ENCODE measurements at places on chromosomes 16 and 17.

- DNase-seq: no peak
Observed at GRCh38 chr16:7644811-7645210, 312.2 kb downstream of the RBFOX1 start.

DNA sequence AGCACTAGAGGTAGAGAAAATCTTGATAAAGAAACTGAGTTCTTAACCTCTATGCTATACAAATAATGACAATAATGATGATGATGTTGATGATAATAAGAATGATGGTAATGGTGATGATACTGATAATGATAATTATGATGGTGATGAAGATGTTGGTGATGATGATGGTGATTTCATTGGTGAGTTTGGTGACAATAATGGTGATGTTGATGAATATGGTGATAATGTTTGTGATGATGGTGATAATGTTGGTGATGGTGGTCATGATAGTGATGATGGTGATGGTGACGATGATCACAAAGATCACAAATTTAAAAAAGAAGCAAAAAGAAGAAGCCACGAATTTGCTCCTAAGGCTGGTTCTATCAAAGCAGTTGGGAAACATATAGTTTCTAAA lies 519.0 kb upstream of the C16orf82 start:
- DNase-seq: no peak

DNA sequence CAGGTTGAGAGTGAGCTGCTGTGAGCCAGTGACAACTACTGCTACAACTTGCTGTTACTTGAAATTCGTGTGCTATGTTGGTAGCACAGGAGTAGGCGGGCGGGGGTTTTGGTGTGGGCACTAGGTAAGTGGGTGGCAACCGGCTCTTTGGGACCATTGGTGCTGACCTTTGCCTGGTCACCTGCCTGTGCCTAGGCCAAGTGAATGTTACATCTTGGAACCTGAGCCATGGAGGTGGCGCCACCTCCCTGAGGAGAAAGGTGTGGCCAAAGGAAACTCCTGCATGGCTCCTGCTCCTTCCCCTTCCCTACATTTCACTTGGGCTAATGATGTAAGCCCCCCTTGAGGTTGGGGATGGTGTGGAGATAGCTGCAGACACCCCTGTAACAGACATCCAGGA lies 25.4 kb upstream of the ARHGAP23 start:
- DNase-seq: no peak

- DNase-seq: no peak
Observed at GRCh38 chr17:968812-969730, 10.5 kb downstream of the NXN start.

GRCh38 chr17:42845918-42846593 lies 1.7 kb downstream of the AOC2 start:
- no peak for DNase-seq

DNA sequence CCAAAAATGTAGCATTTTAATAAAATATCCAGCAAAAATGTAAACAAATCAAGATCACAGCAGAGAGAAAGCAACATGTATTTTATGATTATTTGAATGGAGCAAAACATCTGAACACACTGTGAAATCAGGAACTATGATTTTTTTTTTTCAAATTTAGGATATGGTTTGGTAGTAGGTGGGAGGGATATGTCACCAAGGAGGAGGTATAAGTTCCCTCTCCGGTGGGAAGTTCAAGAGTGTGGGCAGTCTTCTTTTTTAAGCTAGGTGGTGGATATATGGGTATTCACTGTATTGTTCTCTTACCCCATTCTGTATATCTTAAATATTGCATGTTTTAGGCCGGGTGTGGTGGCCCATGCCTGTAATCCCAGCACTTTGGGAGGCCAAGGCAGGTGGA lies 10.2 kb downstream of the CDR2 start:
- DNase-seq: no peak

- DNase-seq: no peak
Observed at GRCh38 chr17:46745376-46745775, 73.1 kb downstream of the WNT3 start.

DNA sequence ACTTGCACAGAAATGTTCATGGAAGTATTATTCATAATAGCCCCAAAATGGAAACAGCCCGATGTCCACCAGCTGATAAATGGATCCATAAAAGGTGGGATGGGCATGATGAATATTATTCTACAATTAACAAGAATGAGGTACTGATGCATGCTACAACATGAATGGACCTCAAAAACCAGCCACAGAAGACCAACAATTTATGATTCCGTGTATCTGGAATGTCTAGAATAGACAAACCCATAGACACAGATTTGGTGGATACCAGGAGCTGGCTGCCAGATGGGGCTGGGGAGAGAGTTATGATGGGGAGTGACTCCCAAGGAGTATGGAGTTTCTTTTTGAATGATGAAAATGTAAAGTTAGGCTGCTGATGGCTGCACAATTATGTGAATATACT lies 10.8 kb upstream of the NAGLU start:
- no peak for DNase-seq

GRCh38 chr17:27747462-27748359 lies 52.6 kb downstream of the NOS2 start:
- no peak for DNase-seq

DNA sequence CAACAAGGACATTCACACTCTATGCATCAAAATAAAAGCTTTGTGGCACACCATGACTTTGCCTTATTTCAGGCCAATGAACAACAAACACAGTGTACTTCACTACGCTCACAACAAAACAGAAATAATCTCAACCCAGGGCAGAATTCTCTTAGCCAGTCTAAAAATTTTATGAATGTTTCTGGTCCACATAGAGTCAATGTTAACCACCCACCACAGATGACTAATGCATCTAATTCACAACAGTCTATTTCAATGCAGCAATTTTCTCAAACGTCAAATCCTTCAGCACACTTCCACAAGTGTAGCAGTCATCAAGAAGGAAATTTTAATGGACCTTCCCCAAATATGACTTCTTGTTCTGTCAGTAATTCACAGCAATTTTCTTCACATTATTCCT lies 101.7 kb downstream of the CHD9 start:
- no peak for DNase-seq

GRCh38 chr17:19646788-19647696 lies 1.5 kb upstream of the ALDH3A2 start:
- no peak for DNase-seq

- no peak for DNase-seq
Observed at GRCh38 chr17:67289181-67289876, 44.3 kb upstream of the HELZ start.

- no peak for DNase-seq
Observed at GRCh38 chr16:80509872-80510271, 30.9 kb upstream of the DYNLRB2 start.

- no peak for DNase-seq
Observed at GRCh38 chr16:4684058-4684715, 9.2 kb upstream of the NUDT16L1 start.

DNA sequence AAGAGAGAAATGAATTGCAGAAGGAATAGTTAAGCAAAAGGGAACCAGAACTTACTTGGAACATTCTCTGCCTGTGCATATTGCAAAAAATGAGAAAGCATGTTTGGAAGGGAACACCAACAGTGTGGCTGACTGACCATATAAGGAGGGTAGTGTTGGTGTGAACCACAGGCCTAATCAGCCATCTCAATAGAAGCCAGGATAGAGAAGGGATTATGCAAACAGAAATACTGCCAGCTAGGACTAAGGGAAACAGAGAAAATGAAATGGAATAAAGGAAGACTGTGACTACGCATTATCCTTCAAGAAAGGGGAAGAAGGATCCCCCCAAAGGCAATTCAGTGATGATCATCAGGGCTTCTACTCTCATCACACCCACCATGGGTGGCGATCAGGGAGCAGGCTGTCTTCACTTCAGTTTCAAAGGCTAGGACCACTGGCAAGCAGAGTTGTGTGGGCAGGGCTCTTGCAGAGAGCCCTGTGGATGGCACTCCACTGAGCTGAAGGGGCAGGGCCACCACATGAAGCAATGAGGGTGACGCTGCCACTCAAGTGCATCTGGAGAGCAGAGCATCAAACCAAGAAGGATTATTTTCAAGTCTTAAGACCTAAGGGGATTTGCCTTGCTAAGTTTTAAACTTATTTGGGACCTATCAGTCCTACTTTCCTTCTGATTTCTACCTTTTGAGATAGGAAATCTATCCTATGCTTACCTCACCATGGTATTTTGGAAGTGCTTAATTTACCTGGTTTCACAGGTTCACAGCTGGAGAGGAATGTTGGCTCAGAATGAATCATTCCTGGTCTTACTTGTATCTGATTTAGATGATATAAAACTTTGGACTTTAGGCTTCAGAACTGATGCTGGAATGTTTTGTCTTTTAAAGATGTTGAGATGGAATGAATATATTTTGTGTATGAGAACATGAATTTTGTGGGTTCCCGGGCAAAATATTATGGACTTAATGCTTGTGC lies 140.5 kb downstream of the SSH2 start:
- no peak for DNase-seq

DNA sequence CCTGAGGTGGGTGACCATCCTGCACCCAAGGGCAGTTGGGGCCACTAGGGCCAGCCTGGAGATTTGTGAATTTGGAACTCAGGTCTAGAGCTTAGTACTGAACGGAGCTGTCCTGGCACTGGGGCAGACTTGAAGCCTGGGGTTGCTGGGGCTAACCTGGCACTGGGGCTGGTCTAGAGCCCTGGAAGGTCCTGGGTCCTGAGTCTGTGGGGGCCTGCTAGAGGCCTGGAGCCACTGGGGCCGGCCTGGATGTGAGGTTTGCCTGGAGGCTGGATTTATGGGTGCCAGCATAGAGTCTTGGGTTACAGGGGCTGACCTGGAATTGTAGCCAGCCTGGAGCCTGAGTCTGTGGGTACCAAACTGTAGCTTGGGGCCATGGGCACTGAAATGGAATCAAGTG lies 1216.9 kb downstream of the CDH11 start:
- DNase-seq: no peak

DNA sequence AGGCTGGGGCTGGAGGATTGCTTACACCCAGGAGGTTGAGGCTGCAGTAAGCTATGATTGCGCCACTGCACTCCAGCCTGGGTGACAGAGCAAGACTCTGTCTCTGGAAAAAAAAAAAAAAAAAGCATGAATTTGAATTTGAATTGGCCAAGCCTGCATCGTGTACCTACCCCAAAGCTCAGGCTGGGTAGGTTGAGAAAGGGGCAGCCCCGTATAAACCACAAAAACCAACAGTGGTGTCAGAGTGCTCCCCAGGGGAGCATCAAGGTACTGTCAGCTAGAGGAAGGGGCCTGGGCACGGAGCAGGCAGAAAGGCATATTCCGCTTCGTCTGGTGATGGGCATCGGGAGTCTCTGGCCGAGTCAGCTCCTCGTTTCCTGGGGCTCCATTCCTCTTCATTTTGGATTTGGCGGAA lies 40.9 kb downstream of the RAP1GAP2 start:
- no peak for DNase-seq

DNA sequence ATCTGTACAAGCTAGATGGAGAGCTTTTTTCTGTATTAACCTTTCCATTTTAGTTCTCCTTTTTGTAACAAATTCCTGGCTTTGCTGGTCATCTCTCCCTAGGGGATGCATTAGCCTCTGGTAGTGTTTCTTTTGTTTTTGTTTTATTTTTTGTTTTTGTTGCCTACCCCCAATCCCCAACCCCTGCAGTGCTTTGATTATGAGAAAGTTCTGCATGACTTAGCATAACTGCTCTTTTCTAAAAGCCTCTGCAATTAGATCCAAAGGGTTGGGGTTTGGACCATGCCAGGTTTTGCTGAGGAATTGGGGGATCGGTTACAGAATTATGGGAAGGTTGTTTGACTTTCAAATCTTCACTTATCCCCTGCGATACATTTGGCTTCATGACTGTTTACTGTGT lies 98.2 kb downstream of the ADAMTS18 start:
- no peak for DNase-seq

- DNase-seq: no peak
Observed at GRCh38 chr16:80896776-80897175, 92.4 kb upstream of the CDYL2 start.

- DNase-seq: no peak
Observed at GRCh38 chr16:55835581-55835980, 2.7 kb upstream of the CES1 start.

GRCh38 chr17:45225964-45226530 lies 4.4 kb downstream of the FMNL1 start:
- DNase-seq: peak; percentile 98

- no peak for DNase-seq
Observed at GRCh38 chr16:47613251-47613650, 152.1 kb downstream of the PHKB start.

GRCh38 chr16:4938683-4939030 lies 1.7 kb upstream of the PPL start:
- no peak for DNase-seq

- DNase-seq: no peak
Observed at GRCh38 chr17:40188694-40189093, 11.4 kb downstream of the RAPGEFL1 start.

Data from CMK (cell line).